Fibroblast of skin of left quadriceps (primary cell): ENCODE measurements at places on chromosomes 6 and 20.
A peak's percentile ranks its signal among the peaks of the same experiment; 100 is the strongest.

- no peak for DNase-seq
Observed at GRCh38 chr6:52990342-52990741, 4.7 kb downstream of the GSTA4 start.

GRCh38 chr20:20754714-20755113 lies 42.3 kb upstream of the RALGAPA2 start:
- DNase-seq = no peak

DNA sequence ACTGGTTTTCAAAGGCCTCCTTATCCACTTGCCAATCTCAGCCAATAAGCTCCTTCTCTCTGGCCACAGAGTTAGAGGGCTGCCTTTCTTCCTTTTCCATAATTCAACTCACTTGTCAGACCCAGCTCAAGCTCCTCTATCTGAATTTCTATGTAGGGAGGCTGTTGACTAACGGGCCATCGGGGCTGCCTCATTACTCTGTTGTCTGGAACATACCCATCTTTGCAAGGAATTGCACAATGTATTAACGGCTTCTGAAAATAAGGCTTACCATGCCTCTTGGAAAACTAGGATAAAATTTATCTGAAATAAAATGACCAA lies 28.5 kb upstream of the KIF6 start:
- no peak for DNase-seq

DNA sequence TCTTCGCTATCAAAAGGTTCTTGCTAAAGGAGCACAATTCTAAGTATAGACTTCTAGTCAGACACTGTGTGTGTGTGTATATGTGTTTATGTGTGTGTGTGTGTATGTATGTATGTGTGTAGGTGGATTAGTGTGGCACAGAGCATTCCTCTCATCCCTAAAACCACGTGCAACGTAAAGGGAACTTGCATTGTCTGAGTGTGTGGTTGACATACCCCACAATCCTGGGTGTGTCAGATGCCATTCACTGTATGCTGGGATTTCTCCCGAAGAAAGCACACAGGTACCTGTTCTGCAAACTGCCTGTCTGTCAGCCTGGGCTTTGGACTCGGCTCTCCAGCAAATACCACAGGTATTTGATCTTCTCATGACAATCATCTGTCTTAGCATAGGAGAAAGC lies 42.3 kb upstream of the TBC1D7 start:
- DNase-seq = no peak

GRCh38 chr6:95017922-95018321 lies 559.4 kb upstream of the MANEA start:
- no peak for DNase-seq

GRCh38 chr20:8375898-8376297 lies 243.8 kb downstream of the PLCB1 start:
- DNase-seq = no peak

- peak; percentile 52 for DNase-seq
Observed at GRCh38 chr6:131914967-131915751, 36.0 kb downstream of the CCN2 start.

GRCh38 chr6:73308712-73309534 lies 45.2 kb downstream of the DPPA5 start:
- no peak for DNase-seq

DNA sequence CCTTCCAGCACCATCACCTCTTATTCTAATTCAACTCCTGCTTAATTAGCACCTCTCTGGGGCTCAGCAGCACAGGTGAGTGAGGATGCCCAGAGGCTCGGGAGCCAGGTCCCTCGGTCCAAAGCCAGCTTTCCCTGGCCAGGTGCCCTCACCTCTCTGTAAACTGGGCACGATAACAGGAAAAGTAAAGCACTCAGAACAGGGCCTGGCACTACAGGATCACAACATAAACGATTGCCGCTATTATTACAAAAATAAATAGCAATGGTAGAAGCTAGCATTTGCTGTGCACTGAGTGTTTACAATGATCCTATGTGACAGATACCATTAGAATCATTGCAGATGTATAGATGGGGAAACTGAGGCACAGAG lies 2.6 kb downstream of the BPIFB2 start:
- DNase-seq = no peak

GRCh38 chr6:46990031-46990644 lies 52.0 kb downstream of the ADGRF1 start:
- DNase-seq = no peak

DNA sequence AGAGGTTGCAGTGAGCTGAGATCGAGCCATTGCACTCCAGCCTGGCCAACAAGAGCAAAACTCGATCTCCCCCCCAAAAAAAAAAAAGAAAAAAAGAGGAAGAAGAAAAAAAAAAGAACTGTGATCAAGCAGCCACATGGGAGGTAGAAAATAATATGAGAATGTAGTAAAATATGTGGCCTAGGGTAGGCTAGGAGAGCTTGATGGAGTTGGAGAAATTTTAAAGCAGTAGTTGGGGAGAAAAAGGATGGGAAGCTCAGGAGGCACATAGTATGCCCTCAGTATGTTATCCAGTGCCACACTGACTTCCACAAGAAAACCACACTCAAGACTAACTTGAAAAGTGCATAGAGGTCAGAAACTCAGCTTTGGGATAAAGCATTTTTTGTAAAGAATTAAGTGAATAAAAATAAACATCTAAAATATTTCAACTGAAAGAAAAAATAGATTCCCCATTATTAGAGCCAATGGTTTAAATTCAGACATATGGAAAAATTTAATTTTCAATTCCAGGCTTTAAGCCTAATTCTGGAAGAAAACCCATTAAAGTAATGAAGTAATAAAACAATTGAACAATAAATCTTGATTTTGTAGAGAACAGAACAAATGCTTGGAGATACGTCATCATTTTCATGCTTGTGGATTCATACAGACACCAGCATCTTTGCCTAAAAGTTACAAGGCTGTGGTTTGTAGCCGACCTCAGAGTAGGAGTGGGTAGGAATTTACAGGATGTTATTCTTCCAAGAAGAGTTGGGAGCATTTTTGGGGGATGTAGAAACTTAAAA lies 34.7 kb downstream of the PLEKHG1 start:
- peak; percentile 81 for DNase-seq

DNA sequence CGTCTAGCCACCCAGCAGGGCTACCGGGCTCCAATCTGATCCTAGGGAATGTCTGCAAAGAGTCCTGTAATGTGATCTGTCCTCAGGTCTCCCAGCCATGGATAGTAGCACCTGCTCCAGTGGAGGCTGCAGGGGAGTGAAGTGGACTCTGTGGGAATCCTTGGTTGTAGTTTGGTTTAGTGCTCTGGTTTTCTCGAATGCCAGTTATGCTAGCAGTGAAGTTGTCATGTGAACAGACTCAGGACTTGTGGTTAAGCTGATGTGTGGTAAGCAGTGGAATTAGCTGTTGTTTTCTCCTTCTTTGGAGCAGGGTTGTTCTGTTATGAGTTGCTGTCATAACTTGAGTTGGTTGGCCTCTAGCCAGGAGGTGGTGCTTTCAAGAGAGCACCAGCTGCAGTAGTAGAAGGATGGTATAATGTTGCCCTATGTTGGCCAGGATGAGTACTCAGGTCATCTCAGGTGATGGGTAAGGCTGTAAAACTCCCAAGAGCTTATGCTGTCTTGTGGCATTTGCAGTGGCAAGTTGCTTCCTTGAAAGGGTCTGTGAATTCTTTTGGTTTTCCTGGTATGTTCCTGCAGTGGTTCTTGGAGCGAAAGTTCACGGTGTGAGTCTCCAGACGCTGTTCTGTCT lies 390.2 kb downstream of the UTRN start:
- peak; percentile 33 for DNase-seq

DNA sequence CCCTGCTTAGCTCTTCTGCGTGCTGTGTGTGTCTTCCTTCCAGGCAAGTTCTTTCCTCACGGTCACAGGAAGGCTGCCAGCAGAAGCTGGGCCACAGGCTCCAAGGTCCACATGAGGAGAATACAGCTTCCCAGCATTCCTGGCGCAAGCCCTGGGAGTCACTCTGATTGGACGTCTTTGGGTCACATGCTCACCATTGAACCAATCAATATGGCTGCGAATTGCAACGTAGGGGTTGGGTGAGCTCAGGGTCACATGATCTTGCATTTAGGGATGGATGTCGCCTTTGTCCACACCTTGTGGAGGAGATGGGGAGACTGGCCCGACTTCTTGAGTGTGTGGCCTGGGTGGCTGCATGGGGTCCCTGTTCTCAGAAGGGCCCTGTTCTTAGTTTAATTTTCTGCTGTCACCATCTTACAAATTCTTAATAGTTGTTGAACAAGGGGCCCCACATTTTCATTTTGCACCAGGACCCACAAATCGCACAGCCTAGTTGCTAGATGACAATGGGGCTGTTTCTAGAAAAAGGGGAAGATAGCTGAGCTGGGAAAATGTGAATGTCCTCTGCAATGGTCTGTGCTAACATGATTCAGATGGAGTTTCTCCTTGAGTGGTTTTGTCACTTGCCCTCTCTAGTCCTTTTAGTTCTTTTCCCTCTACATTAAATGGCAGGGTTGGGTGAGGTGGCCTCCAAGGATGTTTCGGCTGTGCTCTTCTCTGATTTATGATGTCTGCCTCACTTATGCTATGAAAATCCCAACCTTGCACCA lies 149.6 kb downstream of the CDH26 start:
- DNase-seq = no peak
